ENCODE measurements at places on chromosomes 12 and 14.

DNA sequence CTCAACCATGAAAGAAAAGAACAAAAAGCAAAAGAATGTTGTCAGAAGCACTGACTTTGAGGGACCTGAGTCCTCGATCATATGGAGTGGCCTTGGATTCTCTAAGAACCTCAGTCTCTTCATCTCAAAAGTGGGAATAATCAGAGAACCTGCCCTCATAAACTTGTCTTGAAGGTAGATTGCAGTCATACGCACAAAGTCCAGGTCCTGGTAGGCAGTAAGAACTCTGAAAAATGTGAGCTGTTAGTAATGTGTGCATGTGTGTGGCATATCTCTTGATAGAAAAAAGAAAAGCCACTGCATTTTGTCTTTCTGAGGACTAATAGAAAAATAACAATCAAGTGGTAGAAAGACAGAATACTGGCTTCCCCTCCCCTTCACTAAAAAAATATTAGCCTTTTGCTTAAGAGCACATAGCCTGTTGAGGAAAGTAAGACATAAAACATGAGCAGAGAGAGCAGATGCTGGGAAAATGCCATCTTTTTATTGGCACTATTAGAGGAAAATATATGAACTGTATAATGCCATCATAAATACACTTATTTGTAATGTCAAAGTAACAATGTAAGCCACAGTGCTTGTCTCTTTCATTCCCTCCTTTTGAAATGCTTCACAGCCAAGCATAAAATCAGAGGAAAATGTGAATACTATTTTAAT, 205.1 kb upstream of the TBX3 start:
- DNase-seq: no peak

DNA sequence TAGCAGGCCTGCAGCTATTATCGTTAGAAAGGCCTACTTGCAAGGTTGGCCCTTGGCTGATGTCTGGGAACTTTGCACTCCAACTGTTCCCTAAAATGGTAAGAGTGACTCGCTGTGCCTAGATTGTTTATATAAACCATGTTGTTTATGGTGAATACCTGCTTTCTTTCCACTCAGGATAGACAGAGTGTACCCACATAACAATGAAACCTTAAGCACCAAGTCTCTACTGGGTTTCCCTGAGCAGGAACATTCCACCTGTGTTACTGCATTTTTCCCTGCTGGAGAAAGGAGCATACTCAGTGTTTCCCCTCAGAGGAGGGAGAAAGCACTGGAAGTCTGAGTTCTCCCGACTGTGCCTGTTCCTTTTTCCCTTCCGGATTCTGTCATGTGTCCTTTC, 32.8 kb downstream of the ERP29 start:
- DNase-seq: no peak

DNA sequence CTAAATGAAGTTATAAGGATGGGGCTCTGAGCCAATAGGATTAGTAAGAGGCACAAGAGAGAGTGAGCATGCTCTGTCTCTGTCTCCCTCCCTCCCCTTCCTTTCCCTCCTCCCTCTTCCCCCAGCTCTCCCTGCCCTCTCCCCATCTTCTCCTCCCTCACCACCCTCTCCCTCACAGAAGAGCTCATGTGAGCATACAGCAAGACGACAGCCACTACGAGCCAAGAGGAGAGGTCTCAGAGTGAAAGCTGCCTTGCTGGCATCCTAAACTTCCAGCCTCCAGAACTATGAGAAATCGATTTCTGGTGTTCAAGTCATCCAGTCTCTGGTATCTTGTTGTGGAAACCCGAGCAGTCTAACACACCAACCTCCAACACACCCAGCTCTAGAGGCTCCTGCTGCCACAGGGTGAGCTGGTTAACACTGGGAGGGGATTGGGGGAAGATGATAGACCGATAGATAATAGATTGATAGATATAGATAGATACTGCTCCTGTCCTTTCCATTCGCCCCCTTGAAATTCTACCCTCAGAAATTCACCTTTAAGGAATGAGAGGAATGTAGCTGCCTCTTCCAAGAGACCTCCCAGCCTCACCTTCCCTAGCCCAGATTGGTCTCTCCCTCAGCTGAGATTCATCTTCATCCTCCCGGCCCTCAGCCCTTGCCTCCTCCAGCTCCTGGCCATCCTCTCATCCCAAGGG, 25.8 kb upstream of the ACTN1 start:
- no peak for DNase-seq

DNA sequence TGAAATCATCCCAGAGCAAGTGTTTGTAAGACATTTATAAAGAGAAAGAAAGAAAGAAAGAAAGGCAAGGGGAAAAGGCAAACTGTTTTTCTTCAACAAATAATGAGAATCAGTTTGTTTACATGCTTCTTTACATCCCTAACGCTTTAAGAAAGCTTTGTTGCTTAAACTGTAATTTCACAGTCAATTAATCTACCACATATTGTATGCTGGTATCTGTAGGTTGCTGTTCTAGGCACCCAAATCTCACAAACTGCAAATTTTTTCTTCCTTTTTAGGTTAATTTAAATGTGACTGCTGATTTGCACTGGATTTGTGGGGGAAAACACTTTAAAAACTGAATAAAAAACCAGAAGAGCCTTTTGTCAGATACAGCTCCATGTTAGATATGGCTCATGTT, 384.2 kb downstream of the ATP23 start:
- no peak for DNase-seq

DNA sequence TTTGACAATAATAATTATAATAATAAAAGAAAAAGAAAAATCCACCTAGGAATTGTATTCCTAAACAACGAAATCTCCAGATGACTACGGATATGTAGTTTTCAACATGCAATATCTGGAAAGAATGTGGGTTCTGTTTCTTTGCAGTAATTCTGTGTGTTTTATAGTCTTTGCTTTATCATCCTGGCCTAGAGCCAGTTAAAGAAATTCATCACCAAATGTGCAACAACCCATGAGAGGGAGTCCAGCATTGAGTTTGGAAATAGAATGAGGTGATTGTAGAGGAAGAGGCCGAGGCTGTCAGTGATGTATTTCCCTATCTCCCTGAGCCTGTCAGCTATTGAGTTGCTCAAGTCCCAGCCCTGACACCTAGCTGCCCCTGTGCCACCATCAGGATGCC, 200.5 kb upstream of the DCN start:
- no peak for DNase-seq

DNA sequence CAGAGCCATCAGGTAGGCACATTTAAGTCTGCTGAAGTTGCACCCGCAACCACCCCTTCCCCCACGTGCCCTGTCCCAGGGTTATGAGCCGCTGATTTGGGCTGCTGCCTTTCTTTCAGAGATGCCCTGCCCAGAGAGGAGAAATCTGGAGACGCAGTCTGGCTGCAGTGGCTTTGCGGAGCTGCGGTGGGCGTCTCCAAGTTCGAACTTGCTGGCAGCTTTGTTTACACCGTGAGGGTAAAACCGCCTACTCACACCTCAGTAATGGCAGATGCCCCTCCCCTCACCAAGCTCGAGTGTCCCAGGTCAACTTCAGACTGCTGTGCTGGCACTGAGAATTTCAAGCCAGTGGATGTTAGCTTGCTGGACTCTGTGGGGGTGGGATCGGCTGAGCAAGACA, 14.7 kb downstream of the PTCSC3 start:
- DNase-seq: no peak

GRCh38 chr12:47954058-47954457, 9.3 kb upstream of the TMEM106C start:
- DNase-seq: no peak

DNA sequence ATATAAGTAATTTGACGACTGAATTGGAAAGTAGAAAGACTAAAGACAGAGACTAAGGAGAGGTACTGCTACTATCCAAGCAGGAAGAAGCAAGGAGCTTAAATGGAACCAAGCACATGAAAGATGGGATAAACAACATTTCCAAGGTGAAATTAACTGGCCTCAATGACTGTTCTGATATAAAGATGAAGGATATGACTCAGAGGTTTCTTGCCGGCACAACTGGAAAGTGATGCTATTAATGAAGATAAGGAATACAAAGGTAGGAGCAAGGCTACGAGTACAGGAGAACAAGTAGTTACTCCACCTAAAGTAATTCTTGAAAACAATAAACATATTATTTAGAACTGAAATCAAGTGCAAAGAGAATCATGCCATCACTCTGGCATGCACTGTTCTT, 6.4 kb downstream of the SNX6 start:
- DNase-seq: no peak

DNA sequence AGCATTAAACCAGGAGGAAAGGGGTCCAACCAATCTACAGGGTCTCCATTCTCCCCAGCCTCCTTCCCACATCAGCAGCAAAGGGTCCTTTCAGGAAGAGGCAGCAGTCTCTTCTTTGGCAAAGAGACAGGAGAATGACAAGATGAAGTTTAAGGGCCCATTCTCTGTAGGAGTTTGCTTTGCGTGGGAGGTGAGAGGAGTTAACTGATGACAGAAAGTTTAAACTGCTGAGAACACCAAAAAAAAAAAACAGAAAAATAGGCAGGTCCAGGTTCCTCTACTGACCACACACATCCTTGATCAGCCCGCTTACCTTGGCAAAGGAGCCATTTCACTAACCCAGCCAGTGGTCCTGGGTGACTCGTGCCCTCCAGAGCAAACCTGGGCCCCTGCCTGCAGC, 5.7 kb downstream of the SLC6A13 start:
- no peak for DNase-seq

DNA sequence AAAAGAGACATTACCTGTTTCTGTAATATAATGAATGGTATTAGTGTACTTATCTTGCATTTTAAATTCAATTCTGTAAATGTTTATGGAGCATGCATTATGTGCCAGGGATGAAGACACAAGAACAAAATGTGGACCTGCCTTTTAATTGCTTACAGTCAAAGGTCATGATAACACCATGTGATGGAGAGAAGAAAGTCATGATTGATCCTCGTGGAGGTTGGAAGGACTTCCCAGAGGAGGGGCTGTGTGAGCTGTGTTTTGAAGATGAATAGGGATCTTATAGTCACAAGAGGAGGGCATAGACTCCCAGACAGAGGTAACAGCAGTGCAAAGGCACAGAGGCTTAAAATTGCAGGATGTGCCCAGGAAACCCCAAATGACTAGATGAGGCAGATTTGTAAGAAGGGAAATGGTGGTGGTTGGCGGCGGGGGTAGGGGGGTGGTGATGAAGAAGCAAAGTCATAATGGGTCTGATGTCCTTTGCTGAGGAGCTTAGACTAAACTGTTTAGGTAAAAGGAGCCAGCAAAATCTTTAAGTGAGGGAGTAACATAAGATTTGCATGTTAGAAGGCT, 151.5 kb downstream of the PRKCH start:
- no peak for DNase-seq
